Activated T-cell treated with anti-CD3 and anti-CD28 coated beads, Interleukin-2, amount 50 U/mL, for 72 hours (primary cell): ENCODE measurements at places on chromosomes 6 and 20.

GRCh38 chr6:164020142-164020541, 605.6 kb downstream of the QKI start:
- H3K36me3 ChIP-seq = no peaks in the 10 kb centered on the region
- no peaks in the 10 kb centered on the region for H3K27me3 ChIP-seq
- H3K27ac ChIP-seq = no peak overlapping the region
- H3K4me1 ChIP-seq = no peaks in the 10 kb centered on the region
- no peak overlapping the region for H3K4me3 ChIP-seq
- DNase-seq = no peak

- no peaks in the 10 kb centered on the region for H3K36me3 ChIP-seq
- peaks cover 31% of the 10 kb centered on the region for H3K4me1 ChIP-seq
- no peak overlapping the region for H3K4me3 ChIP-seq
- H3K27ac ChIP-seq = no peak overlapping the region
- no peaks in the 10 kb centered on the region for H3K27me3 ChIP-seq
Measured at GRCh38 chr6:129678463-129678862, 31.5 kb downstream of the ARHGAP18 start.

- no peak for DNase-seq
- H3K36me3 ChIP-seq = no peaks in the 10 kb centered on the region
- H3K4me1 ChIP-seq = peaks cover 6% of the 10 kb centered on the region
- H3K27me3 ChIP-seq = peaks cover 5% of the 10 kb centered on the region
Measured at GRCh38 chr6:154337406-154338005, 19.1 kb downstream of the IPCEF1 start.

GRCh38 chr20:35269055-35269781, 8.7 kb downstream of the MMP24OS start:
- no peaks in the 10 kb centered on the region for H3K36me3 ChIP-seq
- H3K27me3 ChIP-seq = no peaks in the 10 kb centered on the region
- no peak overlapping the region for H3K27ac ChIP-seq
- H3K4me1 ChIP-seq = no peaks in the 10 kb centered on the region

- no peak overlapping the region for H3K4me3 ChIP-seq
- peak; percentile 47 for DNase-seq
- H3K36me3 ChIP-seq = peaks cover 2% of the 10 kb centered on the region
- H3K27ac ChIP-seq = peak overlapping the region; percentile 85
- H3K27me3 ChIP-seq = no peaks in the 10 kb centered on the region
- H3K4me1 ChIP-seq = peaks cover 81% of the 10 kb centered on the region
Measured at GRCh38 chr20:50913690-50914375, 17.4 kb downstream of the ADNP start.

DNA sequence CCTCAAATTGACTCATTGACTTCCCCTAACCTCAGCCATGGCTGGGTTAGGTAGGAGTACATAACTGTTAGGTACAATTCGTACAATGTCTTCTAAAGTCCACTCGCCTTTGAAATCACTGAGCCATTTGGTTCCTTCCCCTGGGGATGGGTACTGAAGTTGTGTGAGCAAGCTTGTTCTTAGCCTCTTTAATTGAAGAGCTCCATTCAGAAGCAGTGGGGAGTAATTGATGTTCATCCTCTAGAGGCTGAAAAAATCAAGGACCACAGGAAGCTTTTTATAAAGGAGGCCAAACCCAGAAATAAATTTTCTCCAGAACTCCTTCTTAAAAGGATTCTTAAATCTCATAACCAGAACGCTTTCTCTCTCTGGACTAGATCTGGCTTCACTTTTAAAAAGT, 60.6 kb downstream of the ANKS1A start:
- H3K4me3 ChIP-seq = no peak overlapping the region
- DNase-seq = no peak
- no peaks in the 10 kb centered on the region for H3K27me3 ChIP-seq

GRCh38 chr6:147579667-147580066, 71.2 kb downstream of the SAMD5 start:
- no peak overlapping the region for H3K4me3 ChIP-seq
- H3K27me3 ChIP-seq = peaks cover 11% of the 10 kb centered on the region
- H3K4me1 ChIP-seq = no peaks in the 10 kb centered on the region

DNA sequence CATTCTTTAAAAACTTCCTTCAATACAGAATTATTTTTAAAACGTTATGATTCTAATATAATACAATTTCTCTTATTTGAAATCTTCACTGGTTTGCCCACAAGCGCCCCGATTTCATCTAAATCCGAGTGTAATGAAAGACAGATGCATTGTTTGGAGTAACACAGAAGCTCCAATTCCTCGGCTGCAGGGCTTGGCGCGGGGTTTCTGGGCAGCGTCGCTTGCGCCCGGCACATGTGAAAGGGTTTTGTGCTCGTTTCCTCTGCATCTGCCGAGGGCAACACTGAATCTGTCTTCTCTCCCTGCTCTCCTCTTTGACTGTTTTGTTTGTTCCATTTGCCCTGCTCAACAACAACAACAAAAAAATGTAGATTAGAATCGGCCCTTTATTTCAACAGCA, 248.6 kb upstream of the QKI start:
- peaks cover 4% of the 10 kb centered on the region for H3K27me3 ChIP-seq
- no peak for DNase-seq
- H3K36me3 ChIP-seq = no peaks in the 10 kb centered on the region
- H3K4me3 ChIP-seq = no peak overlapping the region
- no peaks in the 10 kb centered on the region for H3K4me1 ChIP-seq

DNA sequence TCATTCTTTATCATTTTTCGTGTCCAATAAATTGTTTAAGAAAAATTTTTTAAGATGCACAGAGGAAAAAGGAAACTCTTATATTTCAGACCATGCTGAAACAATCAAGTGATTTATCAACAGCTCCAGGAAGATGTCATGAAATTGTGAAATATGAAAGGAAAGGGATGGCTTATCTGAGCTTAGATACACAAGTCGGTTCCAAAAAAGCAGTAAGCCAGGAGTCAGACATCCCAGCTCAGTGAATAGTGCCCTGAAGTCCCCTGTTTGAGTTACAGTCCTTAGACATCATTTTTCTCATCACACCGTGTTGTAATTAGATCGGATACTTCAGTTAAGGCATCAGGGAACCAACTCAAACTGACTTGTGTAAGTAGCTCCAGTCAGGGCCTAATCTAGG, 91.0 kb upstream of the SSTR4 start:
- no peak overlapping the region for H3K27ac ChIP-seq
- no peaks in the 10 kb centered on the region for H3K36me3 ChIP-seq
- H3K4me1 ChIP-seq = no peaks in the 10 kb centered on the region
- no peak for DNase-seq
- no peaks in the 10 kb centered on the region for H3K27me3 ChIP-seq

DNA sequence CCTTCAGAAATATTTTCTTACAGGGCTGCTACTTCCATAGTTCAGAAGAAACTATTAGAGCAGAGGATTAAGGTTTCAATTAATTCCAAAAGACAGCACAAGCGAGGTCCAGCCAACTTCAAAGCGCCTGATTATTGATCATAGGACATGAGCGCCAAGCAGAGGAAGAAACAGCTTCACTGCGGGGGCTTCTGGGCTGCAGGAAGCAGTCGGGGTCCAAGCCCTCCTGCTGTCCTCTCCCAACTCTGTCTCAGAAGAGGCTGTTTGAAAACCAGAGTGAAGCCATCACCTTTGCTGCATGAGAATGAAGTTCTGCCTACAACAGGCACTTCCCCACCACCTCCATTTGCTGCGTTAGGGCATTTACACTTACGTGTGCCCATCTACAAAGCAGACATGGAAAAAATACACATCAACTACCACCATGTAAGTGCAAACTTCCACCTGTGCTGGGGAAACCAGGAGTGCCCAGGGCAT, 23.9 kb downstream of the SUMO4 start:
- no peak overlapping the region for H3K4me3 ChIP-seq
- no peak for DNase-seq
- H3K27ac ChIP-seq = no peak overlapping the region
- peaks cover 23% of the 10 kb centered on the region for H3K4me1 ChIP-seq
- H3K36me3 ChIP-seq = no peaks in the 10 kb centered on the region
- H3K27me3 ChIP-seq = no peaks in the 10 kb centered on the region

- no peak for DNase-seq
- H3K36me3 ChIP-seq = peaks cover 13% of the 10 kb centered on the region
- peaks cover 63% of the 10 kb centered on the region for H3K4me1 ChIP-seq
- no peak overlapping the region for H3K27ac ChIP-seq
- no peak overlapping the region for H3K4me3 ChIP-seq
Measured at GRCh38 chr6:20541382-20541781, 7.1 kb downstream of the CDKAL1 start.

DNA sequence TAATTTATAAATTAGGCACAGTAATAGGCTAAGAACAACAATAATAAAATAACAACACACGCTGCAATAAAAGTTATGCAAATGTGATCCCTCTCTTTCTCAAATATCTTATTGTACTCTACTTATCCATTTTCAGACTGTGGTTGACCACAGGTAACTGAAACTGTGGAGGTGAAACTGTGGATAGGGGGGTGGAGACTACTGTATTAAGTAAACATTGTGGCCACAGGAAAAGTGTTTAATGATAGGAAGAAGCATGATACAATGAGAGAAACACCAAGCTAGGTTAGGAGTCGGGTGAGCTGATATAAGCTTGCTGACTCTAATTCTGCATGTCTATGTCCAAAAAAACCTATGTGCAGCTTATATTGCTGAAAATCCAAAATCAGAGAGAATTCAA, 23.0 kb downstream of the NHLRC1 start:
- H3K27me3 ChIP-seq = peaks cover 64% of the 10 kb centered on the region
- H3K4me3 ChIP-seq = no peak overlapping the region
- DNase-seq = no peak
- H3K4me1 ChIP-seq = no peaks in the 10 kb centered on the region

GRCh38 chr20:24583169-24583792, 113.9 kb downstream of the SYNDIG1 start:
- no peaks in the 10 kb centered on the region for H3K36me3 ChIP-seq
- H3K4me3 ChIP-seq = no peak overlapping the region
- no peak overlapping the region for H3K27ac ChIP-seq
- no peaks in the 10 kb centered on the region for H3K27me3 ChIP-seq
- H3K4me1 ChIP-seq = no peaks in the 10 kb centered on the region

DNA sequence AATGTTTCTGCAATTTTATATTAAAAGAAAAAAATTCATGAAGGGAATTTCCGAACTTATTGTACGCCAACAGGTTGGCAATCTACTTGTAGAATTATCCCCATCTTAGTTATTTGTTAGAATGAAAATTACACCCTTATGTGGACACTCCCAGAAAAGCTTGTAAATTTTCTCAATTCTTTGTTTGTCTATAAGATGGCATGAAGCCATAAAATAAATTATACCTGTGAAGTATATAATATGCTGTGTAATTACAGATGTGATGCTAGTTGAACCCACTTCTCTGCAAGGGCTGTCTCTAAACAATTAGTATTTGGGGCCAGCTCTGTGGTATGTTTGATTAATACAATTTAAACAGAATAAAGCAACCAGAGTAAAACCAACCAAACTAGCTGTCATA, 52.1 kb upstream of the DSP start:
- no peak overlapping the region for H3K4me3 ChIP-seq
- no peak overlapping the region for H3K27ac ChIP-seq
- H3K36me3 ChIP-seq = no peaks in the 10 kb centered on the region
- DNase-seq = no peak
- peaks cover 32% of the 10 kb centered on the region for H3K27me3 ChIP-seq
- no peaks in the 10 kb centered on the region for H3K4me1 ChIP-seq

- H3K36me3 ChIP-seq = peaks cover 60% of the 10 kb centered on the region
- no peak overlapping the region for H3K4me3 ChIP-seq
- no peak overlapping the region for H3K27ac ChIP-seq
- peak; percentile 15 for DNase-seq
- peaks cover 32% of the 10 kb centered on the region for H3K4me1 ChIP-seq
Measured at GRCh38 chr6:12138381-12138780, 126.3 kb downstream of the HIVEP1 start.

DNA sequence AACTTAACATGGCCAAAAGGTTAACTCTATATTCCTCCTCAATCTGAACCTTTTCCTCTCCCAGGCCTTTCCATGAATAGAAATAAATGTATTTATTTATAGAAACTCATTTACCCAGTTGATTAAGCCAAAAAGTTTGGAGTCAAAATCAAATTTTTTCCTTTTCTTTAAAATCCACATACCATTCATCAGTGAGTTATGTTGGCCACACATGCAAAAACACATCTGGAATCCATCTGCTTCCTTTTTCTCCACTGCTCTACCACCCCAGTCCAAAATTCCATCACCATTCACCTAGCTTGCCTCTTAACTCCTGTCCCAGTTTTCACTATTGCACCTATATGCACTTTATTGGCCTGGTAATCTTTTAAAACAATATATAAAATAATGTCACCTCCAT, 62.4 kb upstream of the TMEM200A start:
- H3K27me3 ChIP-seq = no peaks in the 10 kb centered on the region
- peaks cover 7% of the 10 kb centered on the region for H3K4me1 ChIP-seq
- peaks cover 2% of the 10 kb centered on the region for H3K36me3 ChIP-seq
- H3K4me3 ChIP-seq = no peak overlapping the region
- no peak for DNase-seq

DNA sequence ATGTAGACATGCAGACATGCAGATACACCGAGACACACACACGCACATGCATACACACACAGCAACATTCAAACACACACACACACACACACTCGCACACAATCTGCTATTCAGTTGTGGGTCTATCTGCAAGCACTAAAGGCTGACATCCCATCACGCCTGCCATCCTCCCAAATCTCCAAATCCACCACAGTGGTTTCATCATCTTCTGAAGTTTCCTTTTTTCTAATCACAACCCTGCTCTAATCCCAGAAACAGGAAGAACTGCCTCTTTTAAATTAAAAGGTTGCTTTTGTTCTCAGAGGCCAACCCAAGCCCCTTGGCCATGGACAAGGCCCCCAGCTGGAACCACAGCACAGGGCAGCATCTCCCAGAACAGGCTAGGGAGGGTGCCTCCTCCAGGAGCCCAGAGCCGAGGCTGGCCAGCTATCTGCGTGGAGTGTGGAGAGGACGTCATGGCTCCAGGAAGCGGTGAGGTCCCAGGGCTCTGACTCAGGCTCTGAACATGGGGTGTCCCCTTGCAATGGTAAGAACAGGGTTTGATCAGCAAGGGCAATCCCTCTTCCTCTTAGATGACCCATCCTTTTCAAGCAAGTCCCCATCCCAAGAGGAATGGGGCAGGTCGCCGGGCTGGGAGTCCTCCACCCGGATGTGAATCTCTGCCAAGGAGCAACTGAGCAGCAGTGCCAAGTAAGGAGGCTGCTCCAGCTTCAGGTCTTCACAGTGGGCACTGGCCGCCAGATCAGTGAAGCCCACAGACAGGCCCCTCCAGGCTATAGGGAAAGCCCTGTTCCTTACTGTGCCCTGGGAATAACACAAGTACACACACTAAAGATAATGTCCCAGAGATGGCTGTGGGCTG, 14.7 kb downstream of the FOXF2 start:
- no peaks in the 10 kb centered on the region for H3K36me3 ChIP-seq
- no peaks in the 10 kb centered on the region for H3K4me1 ChIP-seq
- H3K4me3 ChIP-seq = no peak overlapping the region
- H3K27me3 ChIP-seq = peaks cover 10% of the 10 kb centered on the region
- DNase-seq = no peak
- H3K27ac ChIP-seq = no peak overlapping the region

DNA sequence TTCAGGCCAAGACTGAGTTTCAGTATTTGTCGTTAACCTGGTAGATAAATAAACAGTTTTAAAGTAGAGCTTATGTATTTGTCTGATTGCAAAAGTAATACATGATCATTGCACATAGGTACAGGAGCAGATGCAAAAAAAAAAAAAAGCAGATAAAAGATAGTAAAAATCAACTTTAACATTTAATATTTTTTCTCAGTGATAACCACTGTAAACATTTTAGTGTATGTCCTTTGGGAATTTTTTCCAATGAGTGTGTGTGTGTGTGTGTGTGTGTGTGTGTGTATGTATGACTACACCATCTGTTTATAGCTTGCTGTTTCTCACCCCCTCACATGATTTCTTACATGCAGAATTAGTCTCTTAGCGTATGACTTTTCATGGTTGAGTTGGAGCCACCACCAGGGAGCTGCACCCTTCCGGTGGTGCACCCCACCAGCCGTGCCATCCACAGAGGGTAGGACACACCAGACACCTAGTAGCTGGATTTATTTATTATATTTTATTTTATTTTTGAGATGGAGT, 26.3 kb downstream of the WRNIP1 start:
- peaks cover 56% of the 10 kb centered on the region for H3K4me1 ChIP-seq
- H3K4me3 ChIP-seq = peak overlapping the region; percentile 37
- H3K27me3 ChIP-seq = no peaks in the 10 kb centered on the region
